Germinal center (tissue), 1 donor: ENCODE measurements at places on chromosomes 2 and 18.

- no peak for DNase-seq
Measured at GRCh38 chr18:35000457-35000856, 40.8 kb upstream of the MAPRE2 start.

DNA sequence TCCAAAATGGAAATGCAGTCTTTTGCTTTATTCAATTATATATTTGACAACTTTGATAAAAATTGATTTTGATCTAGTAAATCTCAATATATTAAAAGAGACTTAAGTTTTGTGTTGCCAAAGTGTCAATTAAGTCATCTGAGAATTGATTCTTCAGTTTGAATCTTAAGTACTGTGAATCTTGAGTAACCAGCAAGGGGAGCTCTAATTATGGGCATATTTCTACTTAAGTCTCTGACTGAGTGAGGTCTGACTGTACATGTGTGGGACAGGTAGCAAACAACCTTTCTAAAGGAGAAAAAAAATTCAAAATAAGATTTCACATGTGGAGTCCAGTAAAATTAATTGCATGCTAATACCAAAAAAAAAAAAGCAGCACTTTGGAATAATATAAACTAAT is 503.7 kb upstream of the SLC8A1 start:
- no peak for DNase-seq

DNA sequence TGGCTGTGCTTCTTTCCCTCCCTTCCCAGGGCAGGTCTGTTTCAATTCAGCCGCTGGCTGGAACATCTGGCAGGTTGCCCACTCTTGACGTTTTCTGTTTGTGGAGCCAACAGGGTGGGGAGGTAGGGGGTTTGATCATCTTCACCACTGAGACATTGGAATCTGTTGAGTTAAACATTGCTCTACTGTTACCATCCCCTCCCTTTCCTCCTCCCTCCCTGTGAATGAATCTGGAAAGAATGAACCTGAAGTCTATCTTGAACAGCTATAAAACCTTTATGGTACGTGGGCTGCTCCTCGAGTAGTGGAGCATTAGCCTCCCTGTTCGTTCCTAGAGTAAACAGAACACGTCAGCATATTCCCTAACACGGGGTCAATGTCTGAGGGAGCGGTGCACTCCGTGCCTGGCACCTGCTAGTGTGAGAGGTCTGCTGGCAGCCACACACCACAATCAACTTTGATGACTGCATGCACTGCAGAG is 249.9 kb upstream of the RBBP8 start:
- DNase-seq: no peak

DNA sequence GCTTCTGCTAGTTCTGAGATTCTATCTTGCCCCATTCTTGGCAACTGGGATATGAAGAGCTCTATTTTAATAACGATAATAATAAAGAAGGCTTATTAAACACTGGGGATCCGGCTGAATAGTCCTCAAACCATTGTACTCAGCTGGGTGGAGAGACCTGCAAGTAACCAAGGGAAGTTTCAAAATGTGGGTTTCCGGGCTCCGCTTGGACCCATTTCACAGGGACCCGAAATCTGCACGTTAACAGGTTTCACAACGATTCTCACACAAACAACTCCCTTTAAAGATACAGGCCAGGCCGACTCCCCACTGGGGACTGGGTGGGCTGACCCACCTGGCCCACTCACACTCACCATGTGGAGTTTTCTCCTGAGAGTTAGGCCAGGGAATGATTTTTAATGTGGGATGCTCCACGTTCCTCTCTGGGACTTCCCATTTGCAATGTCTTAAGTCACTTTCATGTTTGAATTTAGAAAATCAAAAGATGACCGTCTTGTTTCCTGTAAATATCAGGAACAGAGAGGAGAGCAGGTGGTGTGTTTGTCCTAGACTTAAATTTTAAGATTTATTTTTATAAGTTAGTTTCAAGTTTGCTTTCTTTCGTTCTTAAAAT is 96.3 kb downstream of the SH3RF3 start:
- DNase-seq: no peak

- peak; percentile 27 for DNase-seq
Measured at GRCh38 chr2:127857265-127857808, 618 bp downstream of the POLR2D start.

- no peak for DNase-seq
Measured at GRCh38 chr2:190864375-190864774, 16.2 kb upstream of the GLS start.

GRCh38 chr2:188146888-188147287 is 144.8 kb upstream of the GULP1 start:
- no peak for DNase-seq

- DNase-seq: no peak
Measured at GRCh38 chr2:63983986-63984605, 35.1 kb downstream of the VPS54 start.

DNA sequence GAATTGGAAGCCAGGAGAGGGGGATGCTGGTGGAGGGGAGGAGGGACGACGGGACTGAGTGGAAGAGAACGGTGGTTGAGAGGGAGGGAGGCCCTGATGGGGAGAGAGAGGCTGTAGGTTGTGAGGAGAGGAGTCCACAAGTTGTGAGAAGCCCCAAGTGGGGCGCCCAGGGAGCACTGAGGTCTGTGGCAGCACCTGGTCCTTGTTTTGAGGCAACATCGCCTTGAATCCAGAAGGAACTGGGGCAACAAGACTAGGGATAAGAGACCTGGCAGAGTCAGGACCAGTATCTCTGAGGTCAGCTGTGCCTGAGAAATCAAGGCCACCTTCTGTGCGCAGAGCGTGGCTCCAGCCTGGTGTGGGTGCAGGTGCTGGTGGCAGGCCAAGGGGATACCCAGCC is 1.1 kb downstream of the PRR30 start:
- no peak for DNase-seq

DNA sequence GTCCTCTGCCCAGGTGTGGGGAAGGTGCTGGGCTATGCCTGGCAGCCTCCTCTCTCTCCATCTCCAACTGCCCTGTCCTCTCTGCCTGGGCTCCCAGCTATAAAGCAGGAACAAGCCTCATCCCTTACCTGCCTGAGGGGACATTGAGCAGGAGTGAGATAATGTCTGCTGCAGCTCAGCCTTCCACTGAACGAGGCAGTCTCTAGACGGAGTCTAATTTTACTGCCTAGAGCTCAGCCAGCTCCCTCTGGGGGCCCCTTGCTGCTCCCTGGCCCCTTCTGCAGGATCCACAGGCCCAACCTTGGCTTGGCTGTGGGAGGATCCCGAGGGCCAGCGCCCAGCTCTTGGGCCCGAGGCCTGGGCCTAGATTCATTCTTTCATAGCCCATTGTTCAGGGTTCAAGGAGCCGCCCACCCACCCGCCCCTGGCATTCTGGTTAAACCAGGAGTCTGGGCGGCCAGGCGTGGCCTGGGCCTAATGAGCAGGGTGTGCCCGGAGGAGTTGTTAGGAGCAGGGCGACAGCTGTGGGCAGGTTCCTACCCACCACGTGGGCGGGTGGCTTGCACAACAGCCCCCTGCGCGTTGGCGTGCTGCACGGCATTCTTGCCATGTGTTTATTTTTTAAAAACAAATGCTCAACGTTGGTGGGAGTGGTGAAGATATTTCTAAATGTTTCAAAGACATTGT is 44.6 kb downstream of the FOSL2 start:
- DNase-seq: no peak

DNA sequence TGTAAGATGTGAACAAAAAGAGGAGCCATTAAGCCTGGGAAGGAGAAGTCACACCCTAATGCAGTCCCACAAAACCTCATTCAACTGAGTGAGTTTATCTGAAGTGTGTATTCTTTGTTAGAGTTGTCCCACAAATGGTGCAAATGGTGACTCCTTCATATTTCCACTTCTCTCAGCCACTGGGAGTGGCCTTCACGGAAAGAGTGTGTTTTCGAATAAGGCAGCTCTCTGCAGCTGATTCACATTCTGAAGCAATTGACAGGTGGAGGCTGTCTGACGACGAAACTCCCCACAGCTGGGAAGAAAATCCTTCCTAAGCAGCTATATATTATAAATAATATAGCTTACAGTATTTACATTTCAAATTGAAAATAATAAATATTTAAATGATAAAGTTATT is 318.8 kb upstream of the TMEFF2 start:
- no peak for DNase-seq

- DNase-seq: no peak
Measured at GRCh38 chr18:5539391-5539790, 4.4 kb downstream of the EPB41L3 start.

- DNase-seq: no peak
Measured at GRCh38 chr18:1013951-1014350, 109.3 kb downstream of the ADCYAP1 start.

DNA sequence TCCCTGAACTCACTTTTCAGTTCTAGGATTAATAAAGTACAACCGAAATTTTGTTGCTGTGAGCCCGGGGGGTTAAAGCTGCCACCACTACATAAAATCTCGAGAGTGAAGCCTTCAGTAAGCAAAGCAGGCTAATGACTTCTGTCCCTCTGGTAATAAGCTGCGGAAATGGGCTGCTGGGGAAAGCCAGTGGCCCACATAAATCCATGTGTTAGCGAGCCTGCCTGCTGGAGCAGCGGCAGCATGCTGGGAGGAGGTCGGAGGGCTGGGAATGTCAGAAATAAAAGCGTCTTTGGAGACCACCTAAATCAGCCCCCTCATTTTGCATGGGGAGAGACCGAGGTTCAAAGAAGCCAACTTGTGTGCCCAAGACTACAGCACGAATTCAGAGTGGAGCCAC is 371.7 kb downstream of the TNS1 start:
- DNase-seq: no peak
